ENCODE measurements at places on chromosomes 1 and 21. TPM values are rescaled to one million over a fixed set of nuclear protein-coding genes. Genes with fewer than 3 reads are reported as not detected.

CHD5 gene
- total RNA-seq = 0.02 TPM

PUSL1 gene
- total RNA-seq = 8.8 TPM

SUSD4 gene
- total RNA-seq = 12.5 TPM

PEAR1 gene
- total RNA-seq = 7.1 TPM

ATG4C gene
- total RNA-seq = 8.4 TPM

GRCh38 chr1:235050911-235051360 is 77.7 kb downstream of the TOMM20 start:
- peak; percentile 47 for DNase-seq

DNA sequence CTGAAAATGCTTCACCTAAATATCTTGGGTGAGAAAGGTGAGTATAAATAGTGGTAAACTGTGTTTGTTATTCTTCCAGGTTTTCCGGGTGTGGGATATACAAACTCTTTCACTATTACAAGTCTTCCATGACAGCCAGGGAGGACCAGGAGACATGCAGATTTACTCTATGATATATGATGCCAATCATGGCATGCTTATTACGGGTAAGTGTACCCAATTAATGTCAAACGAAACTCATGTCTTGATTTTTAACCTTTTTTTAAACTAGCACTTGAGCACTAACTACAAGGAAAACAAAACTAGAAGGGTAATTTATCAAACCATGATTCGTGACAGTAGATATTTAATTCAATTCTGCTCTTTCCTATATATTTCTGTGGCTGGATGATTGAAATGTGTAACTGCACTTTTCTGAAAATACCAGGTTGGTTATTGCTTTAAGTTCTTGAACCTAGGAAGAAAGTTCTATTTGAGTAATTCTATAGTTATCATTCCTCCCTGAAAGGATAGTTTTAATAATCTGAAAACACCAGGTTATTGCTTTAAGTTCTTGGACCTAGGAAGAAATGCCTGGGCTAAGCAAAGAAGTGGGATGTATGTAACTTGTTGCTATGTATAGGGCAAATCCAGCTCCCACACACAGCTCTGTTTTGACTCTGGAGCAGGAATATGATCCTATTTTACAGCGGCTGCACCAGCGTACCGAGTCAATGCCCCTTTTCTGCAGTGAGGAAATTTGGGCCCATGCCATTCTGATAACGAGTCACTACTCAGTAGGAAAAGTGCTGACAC is 86.4 kb downstream of the WDR64 start:
- no peak for DNase-seq

GRCh38 chr1:16318555-16318954 is 33.7 kb downstream of the FBXO42 start:
- peak; percentile 17 for DNase-seq

DNA sequence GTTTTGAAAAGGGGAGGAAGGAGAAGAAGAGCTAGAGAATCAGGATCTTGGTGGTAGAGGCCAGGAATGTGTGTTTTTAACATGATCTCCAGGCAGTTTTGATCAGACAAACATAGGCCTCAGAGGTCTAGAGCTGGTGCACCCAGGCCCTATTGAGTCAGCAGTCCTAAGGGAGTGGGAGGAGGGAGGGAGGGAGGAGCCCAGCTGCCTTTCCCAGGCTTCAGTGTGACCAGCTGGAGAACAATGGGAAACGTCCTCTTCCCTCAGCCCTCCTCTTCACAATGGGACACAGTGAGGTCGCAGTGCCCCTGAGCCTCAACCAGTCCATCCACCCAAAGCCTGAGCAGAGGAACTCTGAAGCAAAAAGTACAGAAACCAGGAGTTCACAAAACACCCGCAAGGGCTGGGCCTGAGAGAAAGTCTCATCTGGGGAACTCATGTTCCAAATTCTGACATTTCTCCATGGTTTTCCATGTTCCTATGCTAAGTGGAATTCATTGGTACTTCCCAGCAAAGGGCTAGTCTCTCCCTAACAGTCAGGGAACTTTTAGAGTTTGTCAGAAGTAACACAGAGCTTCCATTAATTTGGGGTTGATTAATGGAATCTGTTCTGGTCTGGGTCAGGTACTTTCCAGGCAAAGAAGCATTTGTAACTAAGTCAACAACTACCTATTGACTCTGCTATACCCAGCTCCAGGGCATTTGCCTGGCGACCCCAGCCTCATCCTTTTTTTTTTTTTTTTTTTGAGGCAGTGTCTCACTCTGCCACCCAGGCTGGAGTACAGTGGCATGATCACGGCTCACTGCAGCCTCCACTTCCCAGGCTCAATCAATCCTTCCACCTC is 37.5 kb downstream of the ELAPOR1 start:
- peak; percentile 34 for DNase-seq

GRCh38 chr1:226814751-226815537 is 55.5 kb upstream of the PSEN2 start:
- DNase-seq = peak; percentile 74

GRCh38 chr1:111504097-111504496 is 664 bp upstream of the ADORA3 start:
- no peak for DNase-seq

DNA sequence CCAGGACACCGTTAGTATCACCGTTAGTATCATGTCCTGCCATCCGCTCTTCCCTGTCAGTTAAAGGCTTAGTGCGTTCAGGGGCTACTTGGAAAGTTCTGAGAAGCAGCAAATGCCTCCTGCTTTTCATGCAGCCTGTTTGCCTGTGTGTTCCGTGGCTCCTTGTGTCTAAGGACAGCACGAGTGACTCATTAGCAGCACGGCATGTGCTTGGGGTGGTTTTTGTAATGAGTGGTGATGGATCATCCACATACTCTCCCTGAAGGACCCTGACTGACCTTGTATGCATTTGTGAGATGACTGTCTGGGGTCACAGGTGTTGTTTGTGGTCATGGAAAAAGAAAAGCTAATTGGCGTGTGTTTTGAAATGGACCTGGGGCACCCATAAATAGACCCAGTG is 221.9 kb downstream of the PBX1 start:
- DNase-seq = no peak

DNA sequence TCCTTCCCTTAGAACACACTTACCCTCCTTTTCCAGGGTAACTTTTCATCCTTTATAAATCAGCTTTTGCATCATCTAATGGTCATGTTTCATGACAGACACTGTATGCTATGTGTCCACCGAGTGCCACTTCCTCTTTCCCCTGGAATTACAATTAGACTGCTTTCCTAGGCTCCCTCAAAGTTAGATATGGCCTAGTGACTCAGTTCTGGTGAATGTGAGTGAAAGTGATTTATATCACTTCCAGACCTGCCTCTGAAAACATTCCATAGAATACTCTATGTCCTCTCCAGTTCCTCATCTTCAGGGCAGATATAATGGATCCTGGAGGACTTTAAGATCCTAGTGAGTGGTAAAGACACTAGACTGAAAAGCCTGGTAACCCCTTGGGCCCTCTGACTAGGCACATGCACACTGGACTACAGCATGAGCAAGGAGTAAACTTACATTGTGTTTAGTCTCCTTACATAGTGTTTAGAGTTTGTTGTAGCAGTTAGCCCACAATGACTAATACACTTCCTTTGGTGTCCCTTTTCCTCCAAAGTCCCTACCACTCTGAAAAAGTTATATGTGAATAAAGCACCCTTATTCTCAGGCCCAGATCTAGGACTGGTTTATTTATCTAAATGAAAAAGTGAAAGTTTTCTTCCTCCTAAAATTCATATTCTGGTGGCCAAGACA is 59.3 kb downstream of the GPR88 start:
- no peak for DNase-seq

GRCh38 chr1:15543589-15544568 is 17.2 kb downstream of the DNAJC16 start:
- DNase-seq = no peak

DNA sequence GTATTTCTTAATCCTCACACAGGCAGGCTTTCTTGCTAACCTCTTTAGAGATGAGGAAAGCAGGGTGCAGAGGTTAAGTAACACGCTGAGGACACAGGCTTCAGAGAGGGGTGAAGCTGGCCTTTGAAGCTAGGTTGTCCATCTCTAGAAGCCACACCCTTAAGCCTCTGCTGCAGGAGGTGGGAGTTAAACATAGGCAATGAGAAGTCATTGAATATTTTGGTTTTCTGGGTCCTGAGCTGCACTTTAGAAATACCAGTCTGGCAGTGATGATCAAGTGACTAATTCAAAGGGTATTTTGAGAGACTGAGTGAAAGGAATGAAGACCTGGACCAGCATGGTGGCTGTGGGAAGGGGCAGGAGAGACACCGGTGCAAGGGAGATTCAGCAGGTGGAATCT is 9.9 kb downstream of the KCNJ15 start:
- no peak for DNase-seq

GRCh38 chr21:28309596-28309995 is 683.1 kb downstream of the LTN1 start:
- no peak for DNase-seq

DNA sequence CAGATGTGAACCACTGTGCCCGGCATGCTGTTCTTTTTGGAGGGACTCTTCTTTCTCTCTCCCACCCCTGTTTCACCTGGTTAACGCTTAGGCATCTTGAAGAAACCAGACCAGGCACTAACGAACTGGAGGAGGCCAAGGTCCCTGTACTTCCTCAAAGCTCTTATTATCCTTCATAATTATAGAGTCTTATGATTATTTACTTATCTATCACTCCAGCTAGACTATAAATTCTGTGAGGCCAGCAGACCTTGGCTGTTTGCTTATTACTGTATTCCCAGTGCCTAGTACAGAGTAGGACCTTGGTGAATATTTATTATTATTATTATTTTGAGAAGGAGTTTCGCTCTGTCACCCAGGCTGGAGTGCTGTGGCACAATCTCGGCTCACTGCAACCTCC is 5.8 kb downstream of the CSF3R start:
- no peak for DNase-seq

DNA sequence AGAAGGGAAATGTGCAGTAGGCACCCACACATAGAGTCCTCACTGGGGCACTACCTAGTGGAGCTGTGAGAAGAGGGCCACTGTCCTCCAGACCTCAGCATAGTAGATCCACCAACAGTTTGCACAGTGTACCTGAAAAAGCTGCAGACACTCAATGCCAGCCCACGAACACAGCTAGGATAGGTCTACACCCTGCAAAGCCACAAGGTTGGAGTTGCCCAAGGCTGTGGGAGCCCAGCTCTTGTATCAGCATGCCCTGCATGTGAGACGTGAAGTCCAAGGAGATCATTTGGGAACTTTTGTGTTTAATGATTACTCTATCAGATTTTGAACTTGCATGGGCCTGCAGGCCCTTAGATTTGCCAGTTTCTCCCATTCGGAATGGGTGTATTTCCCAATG is 299.4 kb upstream of the OLFM3 start:
- DNase-seq = no peak

Measured in heart right ventricle (tissue), 16 donors.